ENCODE measurements at places on chromosomes 3 and 15.
A peak's percentile ranks its signal among the peaks of the same experiment; 100 is the strongest.

DNA sequence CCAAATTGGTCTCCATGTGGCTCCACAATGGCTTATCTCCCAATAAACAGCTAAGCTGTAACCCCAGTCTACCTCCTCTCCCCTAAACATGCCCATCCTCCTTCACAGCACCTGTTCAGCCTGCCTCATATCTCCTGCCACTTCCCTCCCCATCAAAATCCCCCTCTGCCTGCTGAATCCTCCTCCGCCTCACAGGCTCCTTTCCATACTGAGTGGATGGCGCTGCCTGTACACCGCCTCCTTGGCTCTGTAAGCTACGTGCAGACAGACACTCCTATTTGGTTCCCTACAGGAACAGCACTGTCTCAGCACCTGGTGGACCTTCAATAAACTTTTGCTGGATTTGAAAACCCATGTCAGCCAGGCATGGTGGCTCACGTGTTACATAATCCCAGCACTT lies 53.7 kb downstream of the ADCY5 start:
- DNase-seq, result no peak

DNA sequence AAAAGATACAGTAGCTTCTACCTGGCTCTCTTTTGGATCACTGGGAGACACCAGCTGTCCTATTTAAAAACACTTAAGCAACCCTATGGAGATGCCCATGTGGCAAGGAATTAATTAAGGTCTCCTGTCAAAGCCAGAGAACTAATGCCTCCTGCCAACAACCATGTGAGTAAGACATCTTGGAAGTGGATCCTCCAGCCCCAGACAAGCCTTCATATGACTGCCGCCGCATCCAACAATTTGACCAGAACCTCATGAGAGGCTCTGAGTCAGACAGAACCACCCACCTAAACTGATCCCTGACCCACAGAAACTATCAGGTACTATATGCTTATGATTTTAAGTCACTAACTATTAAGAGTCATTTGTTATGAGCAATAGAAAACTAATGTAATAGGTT lies 22.3 kb downstream of the IFT80 start:
- no peak for DNase-seq

DNA sequence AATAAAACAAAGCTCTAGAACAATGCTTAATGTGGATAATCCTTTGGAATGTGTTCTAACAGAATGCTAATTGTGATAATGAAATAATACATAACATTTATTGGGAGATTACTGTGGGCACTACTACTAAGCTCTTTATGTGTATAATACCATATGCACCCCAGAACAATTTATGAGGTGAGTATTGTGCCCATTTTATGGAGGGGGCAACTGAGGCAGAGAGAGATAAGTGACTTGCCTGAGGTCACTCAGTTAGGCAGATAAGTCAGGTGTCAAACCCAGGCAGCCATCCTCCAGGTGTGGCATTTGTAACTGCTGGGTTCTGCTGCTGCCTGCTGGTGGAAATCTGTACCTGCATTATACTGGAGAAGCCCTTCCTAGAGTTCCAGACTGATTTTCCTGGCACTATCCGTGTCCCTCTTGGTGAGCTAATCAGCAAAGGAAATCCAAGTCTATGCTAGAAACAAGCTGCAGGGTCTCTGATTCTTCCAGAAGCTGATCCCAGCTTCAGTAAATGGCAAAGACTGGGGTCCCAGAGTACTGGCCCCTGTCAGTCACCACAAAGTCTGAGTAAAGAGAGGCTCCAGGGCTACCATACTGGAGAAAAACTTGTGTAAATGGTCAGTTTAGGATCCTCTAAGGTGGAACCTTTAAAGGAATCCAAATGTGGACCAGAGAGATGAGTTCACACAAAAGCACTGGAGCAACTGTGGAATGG lies 22.6 kb upstream of the RBP1 start:
- no peak for DNase-seq

GRCh38 chr3:129599607-129600006 lies 6.9 kb downstream of the PLXND1 start:
- no peak for DNase-seq

- DNase-seq, result no peak
Observed at GRCh38 chr3:112767177-112767576, 79.5 kb downstream of the CD200R1L start.

DNA sequence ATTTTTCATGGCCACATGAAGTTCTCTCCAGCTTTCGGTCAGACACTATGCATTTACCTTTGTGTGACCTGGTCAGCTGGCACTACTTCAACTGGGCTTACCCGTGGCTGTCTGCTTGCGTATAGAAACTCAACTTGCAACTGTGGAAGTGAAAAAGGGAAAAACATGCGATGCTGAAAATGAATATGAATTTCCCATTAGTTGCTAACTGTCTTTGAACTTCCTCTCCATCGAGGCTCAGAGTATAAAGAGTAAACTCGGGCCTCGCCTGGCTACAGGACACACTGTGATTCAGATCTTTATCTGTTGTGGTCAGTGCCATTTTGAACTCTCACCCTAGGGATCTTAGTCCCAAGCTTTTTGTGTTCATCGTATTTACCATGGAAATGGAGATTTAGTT lies 26.8 kb downstream of the NFKBIZ start:
- no peak for DNase-seq

- DNase-seq, result no peak
Observed at GRCh38 chr3:88112289-88112688, 37.5 kb upstream of the C3orf38 start.

- peak; percentile 62 for DNase-seq
Observed at GRCh38 chr3:98556164-98557130, 24.7 kb downstream of the GPR15 start.

GRCh38 chr3:47056705-47057104 lies 77.2 kb downstream of the NBEAL2 start:
- DNase-seq, result no peak

DNA sequence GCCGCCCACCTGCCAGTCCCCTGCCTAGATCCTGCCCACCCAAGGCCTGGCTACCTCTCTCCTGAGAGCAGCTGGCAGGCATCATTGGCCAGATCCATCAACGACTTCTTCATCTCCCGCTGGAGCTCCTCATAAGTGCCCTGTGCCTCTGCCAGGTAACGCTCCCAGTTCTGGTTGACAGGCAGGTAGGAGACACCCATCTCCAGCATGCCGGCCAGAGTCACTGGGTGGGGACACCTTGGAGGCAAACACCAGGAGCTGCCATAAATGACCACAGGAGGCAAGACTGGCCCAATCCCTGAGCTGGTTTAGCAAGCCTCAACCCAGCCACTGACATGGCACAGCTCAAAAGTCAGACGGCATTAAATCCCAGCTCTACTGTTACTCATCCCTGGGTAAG lies 7.5 kb downstream of the POLG start:
- DNase-seq, result no peak

GRCh38 chr3:40639006-40639405 lies 114.2 kb downstream of the ZNF621 start:
- no peak for DNase-seq

DNA sequence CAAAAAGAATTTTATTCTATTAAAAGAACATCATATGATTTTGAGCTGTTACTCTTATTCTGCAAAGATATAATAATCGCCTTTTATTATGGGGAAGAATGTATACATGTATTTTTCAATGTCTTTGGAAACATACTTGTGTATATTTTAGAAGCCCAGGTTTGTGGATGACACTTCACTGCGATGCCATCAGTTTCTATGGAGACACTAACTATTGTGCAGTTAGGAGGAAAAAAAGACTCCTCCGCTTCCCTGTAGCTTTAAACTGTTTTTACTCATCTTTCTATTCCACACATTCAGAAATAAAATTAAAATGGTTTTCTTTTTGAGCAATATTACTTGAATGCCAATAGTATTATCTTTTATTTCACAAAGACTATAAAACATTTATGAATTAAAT lies 305.0 kb downstream of the NLGN1 start:
- DNase-seq, result no peak

DNA sequence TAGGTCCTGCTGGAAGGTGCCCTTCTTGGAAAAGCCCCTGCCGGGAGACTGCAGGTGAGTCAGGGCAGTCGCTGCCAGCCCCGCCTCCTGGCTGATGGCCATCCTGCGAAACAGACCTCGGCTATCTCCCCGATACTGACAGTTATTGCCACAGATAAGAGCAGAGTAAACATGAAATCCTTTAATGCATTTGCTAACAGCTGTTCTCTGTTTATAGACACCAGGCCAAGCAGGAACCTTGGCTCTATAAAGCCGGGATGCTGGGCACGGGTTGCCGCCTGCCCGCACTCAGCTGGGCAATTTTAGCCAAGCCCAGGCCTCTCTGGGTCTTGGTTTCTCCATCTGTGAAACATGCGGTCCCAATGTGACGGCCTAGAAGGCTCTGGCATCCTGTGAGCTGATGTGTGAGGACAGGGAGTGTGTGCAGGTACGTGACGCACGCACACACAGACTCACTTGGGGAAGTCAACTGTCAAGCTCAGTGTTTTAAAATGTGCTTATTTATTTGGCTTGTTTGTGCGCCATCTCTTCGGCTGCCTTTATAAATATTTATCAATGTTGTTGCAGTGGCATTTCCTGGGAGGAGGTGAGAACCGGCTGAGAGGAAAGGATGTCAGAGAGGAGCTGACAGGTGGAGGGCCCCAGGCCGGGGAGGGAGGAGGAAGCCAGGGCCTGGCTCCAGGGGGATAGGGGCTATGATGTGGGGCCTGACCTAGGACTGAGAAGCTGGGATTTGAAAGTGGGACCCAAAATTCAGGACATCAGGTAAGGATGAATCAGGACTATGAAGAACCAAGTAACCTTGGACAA lies 50.8 kb upstream of the PRR23E start:
- no peak for DNase-seq

- DNase-seq, result peak; percentile 51
Observed at GRCh38 chr3:187012609-187013051, 82.3 kb downstream of the ST6GAL1 start.

DNA sequence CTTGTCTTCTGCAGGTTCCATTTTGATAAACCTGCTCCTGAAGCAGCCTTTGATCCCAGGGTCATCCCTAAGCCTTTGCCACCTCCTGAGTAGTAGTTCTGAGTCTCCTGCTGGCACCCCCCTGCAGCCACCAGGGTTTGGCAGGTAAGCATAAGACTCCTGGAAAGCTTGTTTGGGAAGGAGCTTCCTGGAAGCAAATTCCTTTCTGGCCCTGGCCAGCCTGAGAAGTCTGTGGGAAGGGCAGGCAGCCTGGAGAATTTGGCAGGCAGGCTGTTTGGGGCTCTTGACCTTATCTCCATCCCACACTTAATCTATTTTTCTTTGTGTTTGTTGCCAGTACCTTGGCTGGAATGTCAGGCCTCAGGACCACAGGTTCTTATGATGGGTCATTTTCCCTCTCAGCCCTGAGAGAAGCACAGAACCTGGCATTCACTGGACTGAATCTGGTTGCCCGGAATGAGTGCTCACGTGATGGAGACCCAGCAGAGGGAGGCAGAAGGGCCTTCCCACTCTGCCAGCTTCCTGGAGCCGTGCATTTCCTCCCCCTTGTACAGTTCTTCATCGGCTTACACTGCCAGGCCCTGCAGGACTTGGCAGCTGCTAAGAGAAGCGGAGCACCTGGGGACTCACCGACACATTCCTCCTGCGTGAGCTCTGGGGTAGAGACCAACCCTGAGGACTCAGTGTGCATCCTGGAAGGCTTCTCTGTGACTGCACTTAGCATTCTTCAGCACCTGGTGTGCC lies 13.4 kb downstream of the ATRIP start:
- DNase-seq, result no peak

DNA sequence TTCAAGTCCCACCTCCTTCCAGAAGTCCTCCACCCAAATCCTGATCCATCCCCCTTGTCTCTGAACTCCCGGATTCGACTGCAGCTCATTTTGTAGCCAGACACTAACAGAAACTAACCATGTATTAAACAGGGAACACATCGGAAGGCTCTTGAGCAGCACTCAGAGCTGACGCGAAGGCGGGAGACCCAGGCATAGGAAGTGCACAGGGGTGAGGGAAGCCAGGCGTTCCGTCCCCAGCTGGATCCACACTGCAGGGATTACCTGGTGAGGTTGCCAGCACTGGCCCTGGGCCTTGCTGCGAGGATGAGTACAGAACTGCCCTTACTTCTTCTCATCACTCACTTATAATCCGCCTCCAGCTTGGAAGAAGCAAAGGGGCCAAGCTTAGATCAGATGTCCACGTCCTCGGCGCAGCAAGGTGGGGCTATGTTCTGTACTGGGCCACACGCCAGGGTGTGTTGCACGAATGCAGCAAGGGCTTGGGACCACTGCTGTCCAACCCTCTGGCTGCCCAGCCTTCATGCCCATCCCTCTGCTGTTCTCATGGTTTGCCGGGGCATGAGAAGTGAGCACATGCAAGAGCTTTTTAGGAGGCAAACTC lies 124.2 kb upstream of the SMAD3 start:
- DNase-seq, result no peak

DNA sequence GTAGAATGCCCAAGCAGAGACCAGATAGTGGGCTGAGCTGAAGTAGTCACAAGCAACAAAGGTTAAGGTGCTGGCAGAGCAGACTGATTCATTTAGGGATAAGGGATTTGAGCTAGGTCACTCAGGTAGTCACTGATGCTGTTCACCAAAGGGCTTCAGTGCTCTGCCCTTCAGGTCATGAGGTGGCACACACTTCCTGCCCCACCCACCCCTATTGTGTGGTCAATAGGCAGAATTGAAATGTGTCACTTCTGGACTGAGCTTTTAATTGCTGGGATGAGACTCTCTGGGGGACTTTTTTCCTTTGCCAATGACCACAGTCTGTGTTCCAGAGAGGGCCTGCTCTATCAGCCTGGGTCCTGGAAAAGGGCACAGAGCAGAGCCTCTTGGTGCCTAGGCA lies 2.9 kb upstream of the DIS3L start:
- no peak for DNase-seq

DNA sequence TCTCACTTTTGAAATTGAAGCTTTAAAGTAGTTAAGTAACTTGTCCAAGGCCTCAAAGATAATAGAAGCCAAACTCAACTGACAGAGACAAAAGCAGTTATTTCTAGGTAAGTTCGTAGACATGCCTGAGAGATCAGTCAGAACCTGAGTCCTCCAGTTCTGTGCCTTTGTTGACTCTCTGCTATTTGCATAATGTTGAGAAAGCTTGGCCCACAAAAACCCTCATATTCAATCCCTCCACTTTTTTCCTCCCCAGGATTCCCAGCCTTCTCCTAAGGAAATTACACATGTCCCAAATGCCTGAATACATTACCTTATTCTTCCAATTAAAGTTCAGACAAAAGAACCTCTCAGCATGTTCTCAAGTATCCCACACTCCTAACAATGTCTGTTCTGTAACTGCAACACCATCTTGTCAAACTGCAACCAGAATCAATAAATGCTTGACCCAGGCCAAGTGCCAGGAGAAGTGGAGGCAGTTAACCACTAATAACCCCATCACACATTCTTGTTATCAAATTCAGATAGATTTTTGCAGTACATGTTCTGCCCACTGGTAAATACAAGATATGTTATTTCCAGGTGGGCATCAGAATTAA lies 217.8 kb downstream of the LRRC3B start:
- no peak for DNase-seq

- peak; percentile 82 for DNase-seq
Observed at GRCh38 chr3:49165771-49166751, at the start of gene CCDC71. TSS of gene CCDC71 (minus strand) at chr3:49166331. CDS start at chr3:49164208, 2,123 bp downstream.

DNA sequence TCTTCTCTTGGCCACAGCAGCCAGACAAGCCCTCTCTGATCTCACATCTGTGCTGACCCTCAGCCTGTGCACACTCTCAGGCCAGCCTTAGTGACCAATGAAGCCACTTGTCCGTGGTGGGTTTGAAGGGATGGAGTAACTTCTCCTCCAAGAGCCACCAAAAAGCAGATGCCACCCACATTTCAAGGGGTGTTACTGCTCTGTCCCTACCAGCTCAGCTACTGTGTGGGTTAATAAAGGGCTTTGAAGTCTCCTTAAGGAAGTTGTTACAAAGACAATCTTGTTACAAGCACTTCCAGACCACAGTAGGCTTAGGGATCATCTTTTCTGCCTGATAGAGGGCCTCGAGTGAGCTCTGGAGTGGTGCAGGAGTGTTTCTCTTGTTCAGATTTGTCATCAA lies 3.3 kb upstream of the CA12 start:
- no peak for DNase-seq

All from CD4-positive, alpha-beta T cell treated with Interleukin-10 for 1 hour (primary cell).